Fibroblast of the aortic adventitia (primary cell): ENCODE measurements at places on chromosomes 6 and 20. TPM values are rescaled to one million over a fixed set of nuclear protein-coding genes. Genes with fewer than 3 reads are reported as not detected.

The PI3 gene
- total RNA-seq, result not detected in 2 replicates

The BANF2 gene
- not detected in 2 replicates for total RNA-seq

The GMPR gene
- total RNA-seq, result 2.5 and 24.8 TPM in 2 replicates

The ADAT2 gene
- 6.4 and 7.1 TPM in 2 replicates for total RNA-seq

The ZCCHC3 gene
- 11.6 and 16.2 TPM in 2 replicates for total RNA-seq

DNA sequence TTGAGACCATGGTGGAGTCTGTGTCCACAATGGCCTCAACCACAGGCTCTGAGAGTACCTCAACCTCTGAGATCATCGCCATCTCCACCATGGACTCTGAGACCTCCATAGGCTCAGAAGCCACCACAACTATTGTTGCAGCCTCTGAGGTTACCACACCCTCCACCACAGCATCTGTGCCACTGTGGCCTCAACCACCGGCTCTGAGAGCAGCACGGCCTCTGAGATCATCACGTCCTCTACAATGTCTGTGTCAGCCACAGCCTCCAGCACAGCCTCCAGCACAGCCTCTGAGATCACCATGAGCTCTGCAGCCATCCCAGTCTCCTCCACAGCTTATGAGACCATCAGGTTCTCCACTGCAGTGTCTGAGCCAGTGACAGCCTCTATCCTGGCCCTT lies 19.4 kb upstream of the MUC21 start:
- no peak for DNase-seq

DNA sequence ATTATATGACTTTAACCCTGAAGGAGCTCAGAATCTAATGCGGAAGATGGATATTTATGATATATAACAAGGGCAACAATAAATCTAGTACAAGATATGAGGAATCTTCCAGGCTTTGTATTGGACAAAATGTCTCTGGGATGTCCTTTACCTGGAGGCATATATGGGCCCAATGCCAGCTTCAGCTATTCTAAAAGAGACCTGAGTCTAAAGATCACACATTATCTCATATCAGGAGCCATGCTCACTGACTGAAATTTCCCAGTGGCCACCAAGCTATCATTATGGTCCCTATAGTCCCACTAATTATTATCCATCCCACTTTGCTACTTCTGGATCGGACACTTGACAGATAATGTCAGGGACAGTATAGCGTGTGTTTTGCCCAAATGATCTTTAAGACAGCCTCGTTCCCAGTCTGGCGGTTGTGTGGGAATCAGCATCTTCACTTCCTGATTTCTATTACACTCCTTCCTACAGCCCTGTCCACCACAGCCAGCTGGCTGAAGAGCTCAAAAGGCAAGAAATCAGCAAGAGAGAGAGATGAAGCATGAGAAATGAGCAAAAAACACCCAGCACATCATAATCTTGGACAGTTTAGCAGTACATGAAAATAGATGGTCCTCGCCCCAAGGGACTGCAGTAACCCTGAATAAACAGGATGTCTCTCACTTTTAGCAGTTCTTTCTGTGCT lies 34.9 kb downstream of the KLHL31 start:
- no peak for DNase-seq

- DNase-seq, result no peak
These were observed 90.4 kb downstream of the SLC2A10 start for GRCh38 chr20:46799781-46800408.

GRCh38 chr6:9540534-9541126 lies 874.2 kb downstream of the TFAP2A start:
- peak; percentile 83 for DNase-seq

GRCh38 chr6:15735567-15736265 lies 72.9 kb upstream of the DTNBP1 start:
- peak; percentile 18 for DNase-seq

GRCh38 chr6:166556863-166557322 lies 29.6 kb downstream of the RAMACL start:
- DNase-seq, result peak; percentile 97

- no peak for DNase-seq
These were observed 11.9 kb downstream of the MDFI start for GRCh38 chr6:41650120-41650519.

GRCh38 chr6:134474955-134475354 lies 157.0 kb upstream of the SGK1 start:
- no peak for DNase-seq

DNA sequence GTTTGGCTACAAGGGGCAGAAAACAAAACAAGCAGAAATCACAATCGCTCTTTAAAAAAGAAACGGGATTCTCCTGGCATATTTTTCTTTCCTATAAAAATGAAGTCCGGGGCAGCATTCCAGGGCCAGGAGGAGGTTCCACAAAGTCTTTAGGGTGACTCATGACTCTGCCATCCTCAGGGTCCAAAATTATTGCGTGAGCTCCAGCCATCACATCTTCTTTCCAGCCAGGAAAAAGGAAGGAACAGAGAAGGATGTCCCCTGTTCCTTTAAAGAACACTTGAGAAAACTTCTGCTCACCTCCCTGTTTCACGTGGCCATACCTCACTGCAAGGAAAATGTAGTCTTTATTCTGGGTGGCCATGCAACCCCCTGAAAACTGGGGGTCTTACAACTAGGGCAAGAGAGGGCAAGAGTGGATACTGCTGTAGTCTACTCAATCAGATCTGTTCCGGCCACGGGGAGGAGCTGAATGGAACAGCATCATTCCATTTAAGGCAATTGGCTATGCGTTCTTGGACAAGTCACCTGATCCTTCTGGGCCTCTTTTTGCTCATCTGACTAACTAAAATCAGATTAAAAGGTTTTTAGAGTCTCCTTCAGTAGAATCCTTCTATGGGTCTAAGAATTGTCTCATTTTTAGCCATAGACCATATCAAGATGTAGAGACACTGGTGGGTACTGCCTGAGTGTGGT lies 49.4 kb downstream of the CTCFL start:
- no peak for DNase-seq

GRCh38 chr6:74577619-74578018 lies 628.2 kb downstream of the COL12A1 start:
- no peak for DNase-seq

DNA sequence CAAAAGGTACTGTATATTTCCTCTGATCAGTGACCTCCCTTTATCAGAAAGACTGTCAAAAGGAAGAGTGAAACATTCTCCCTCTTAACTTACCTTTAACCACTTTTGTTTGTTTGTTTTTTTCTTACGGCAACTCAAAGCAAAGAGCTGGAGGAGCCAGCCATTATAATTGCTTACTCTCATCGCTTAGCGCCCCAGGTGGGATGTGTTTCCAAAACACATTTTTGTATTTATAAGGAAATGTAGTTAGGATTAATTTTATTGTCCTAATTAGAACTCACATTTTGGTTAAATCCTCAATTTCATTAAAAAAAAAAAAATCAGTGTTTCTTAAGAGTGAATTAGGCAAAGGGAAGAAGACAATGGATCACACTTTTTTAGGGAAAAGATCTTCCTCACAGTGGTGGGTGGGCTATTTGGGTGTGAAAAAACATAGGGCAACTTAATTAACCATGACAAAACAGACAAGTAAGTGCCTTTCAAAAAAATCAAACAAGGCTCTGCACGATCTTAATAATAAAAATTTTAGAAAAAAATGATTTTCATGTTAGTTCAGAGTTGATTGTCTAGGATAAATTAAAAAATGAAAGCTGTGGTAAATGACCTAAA lies 1.2 kb upstream of the PHACTR2 start:
- no peak for DNase-seq

GRCh38 chr6:113513086-113513485 lies 344.1 kb upstream of the MARCKS start:
- no peak for DNase-seq
